ENCODE measurements at places on chromosomes 4 and X.

DNA sequence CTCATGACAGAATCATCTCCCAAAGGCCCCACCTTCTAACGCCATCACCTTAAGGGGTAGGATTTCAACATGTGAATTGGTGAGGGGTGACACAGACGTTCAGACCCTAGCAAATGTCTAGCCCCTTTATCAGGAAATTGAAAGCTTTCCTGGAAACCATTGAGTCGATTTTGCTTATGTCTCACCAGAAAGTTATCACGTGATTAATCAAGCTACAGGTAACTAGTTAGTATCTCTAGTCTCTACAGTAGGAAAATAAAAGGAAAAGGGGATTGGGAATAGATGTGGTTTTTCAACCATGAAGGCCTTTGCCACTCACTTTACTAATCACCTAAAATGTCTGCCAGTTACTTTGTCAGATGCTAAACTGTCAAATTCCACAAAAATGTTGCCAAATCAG lies 1133.0 kb downstream of the PDHA2 start:
- DNase-seq: no peak

GRCh38 chr4:114384629-114385028 lies 214.0 kb upstream of the UGT8 start:
- DNase-seq: no peak

DNA sequence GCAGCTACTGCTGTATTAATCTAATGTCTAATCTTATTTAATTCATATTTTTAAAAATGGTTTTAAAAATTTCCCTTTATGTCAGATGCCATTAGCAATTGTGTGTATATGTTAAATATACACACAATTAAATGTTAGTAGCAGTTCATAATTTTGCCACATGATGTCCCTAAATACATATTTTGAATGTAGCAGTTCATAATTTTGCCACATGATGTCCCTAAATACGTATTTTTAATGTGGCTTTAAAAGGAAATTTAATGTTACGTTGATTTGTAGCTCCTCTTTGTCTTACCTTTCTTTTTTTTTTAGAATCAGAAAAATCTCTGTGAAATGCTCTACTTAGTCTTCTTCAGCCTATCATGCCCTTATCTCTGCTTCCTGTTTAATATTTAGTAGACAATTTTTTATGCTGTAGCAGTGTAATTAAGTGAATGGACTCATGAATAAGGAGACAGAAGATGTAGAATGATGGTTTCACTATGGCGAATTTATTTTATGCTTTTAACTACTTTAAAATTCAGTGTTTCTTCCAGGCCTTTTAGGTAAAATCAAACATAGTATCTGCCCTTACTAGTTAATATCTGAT lies 26.1 kb downstream of the RBM46 start:
- no peak for DNase-seq

- DNase-seq: no peak
Observed at GRCh38 chr4:10085386-10085785, 31.2 kb downstream of the WDR1 start.

GRCh38 chrX:56343664-56344063 lies 111.5 kb downstream of the KLF8 start:
- DNase-seq: no peak

DNA sequence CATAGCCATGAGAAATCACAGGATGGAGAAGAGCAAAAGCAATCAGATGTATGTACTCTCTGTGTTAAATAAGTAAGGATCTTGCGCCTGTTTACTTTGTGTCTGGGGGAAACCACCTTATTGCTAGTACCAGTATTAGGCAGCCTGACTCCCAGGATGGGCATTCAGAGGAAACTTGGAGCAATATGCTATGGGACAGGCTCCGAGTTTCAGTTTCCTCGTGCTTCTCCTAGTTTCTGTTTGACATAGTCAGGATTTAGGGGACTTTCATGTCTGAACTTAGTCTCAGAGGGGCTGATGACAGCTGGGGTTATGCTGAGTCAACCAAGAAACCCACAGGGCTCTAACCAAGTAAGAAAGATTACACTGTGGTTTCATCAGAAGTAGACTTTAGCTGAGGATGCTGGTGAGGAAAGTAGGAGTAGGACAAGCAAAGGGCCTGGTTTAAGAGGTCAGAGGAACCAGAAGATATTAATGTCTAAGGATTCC lies 13.5 kb downstream of the NSUN7 start:
- no peak for DNase-seq

GRCh38 chrX:84469226-84469625 lies 33.0 kb downstream of the HDX start:
- no peak for DNase-seq

DNA sequence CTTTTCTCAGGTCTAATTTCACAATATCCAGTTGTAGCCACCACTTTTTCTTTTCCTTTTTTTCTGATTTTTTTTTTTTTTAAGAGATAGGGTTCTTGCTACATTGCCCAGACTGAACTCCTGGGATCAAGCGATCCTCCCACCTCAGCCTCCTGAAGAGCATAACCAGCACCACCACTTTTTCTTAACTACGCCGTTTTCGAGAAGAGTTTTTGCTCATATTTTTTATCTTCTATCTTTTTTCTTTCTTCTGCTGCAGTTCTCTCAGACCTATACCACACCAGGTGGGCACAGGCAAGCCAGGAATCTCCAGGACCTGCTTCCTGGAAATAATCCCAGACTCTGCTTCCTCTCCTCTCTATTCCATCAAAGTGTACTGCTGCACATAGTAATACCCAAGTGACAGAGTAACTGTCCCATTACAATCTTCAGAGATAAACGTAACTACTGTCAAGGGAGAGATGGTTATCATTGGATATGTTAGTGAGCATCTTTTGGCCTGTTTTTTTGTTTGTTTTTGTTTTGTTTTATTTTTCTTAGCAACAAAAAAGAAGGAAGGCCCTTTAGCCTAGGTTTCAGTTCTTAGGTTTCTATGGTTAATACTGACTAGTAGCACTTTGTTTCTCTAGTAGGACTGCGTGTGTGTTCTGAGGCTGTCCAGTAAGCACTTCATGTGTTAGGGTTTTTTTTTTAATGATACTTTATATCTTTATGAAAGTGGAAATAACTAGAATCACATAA lies 59.2 kb upstream of the TXK start:
- DNase-seq: no peak

- DNase-seq: no peak
Observed at GRCh38 chrX:38879631-38880220, 78.5 kb downstream of the MID1IP1 start.

GRCh38 chr4:154779362-154779947 lies 1.6 kb upstream of the RBM46 start:
- no peak for DNase-seq

DNA sequence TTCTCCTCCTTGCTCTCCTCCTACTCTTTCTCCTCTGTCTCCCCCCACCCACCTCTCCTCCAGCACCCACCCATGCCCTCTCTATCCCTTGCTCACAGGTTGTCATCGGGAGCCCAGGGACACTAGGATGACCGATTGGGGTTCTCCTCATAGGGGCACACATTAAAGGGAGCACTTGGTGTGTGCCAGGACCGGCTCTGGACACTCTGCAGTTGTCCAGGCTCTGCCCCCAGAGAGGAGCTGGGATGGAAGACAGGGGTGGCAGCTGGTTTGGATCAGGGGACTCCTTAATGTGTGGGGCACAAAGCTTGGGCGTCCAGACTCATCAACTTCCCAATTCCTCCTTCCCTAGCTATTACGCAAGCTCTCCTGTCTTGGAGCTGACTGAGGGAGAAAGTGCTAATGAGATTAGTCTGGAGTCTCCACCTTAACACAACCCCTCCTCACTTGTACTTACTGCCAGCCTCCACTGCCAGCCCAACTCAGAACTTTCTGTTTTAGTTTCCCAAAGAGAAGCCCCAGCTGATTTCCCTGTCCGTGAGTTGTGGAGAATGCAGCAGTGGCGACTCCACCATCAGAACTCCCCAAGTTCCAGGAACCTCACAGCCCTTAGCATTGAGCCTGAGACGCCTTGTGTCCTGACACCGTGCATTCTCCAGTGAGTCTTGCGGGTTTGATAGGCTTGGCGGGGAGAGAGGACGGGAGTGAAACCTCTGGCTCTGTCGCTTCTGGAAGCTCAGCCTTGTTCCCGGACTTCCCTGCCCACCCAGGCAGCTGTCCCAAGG lies 52.2 kb downstream of the CXorf49B start:
- no peak for DNase-seq

DNA sequence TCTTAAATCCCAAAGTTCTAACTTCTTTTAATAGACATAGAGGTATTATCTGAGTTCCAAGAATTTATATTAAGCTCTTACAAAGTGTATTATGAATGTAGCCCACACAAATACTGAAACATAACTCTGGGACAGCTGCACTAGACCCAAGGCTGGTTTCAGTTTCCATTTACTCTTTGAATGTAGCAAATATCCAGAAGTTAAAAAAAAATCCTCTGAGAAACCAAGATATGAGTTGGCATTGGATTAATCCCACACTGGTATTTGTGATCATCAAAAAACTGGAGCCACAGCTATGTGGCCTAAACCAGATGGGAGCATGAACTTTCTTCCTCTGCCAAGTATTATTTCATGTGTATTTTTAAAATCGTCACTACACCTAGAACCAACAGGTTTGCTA lies 23.6 kb upstream of the SMPX start:
- no peak for DNase-seq

DNA sequence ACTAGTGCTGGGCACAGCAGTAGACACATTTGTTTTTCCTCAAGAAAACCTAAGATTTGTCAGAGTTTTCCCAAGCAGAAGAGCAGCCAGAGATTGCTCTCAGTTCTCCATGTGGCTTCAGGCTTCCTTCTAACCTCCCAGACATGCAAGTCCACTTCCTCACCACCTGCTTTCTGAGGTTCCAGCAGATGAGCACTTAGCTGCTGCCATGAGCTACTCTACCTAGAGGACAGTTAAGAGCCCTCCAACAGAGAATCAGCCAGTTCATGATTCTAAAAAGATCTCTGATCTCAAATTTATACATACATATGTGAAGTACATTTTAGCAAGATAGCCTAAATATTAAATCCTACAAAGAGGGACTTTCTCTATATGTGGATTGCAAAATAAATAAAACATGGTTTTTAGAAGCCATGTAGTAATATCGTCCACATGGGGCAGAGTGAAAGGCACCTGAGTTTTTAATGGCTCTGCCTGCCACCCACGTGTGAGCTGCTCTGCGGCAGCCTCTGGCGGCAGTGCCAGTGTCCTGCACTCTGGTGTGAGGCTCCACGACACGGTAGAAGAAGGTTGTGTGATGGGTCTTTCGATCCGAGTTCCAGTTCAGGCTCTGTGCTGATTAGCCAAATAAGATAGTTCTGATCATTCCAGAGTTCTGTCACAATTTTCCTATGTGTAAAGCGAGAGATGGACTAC lies 10.3 kb downstream of the CYP4V2 start:
- DNase-seq: peak; percentile 33

DNA sequence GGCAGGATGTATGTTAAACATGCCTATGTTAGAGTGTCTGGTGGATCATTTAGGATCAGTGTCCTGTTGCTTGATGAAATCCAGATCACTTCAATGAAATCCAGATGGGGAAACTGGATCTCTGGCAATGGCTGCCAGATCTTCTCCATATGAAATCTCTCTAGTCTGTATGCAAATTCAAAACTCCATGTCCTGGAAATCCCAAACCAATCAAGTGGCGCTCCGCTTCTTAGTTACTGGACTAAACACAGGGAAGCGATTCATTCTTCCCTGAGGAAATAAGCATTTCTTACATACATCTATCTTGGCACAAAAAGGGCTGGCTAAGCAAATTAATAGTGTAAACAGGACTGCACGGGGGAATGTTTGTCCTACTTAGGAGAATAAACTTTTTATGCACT lies 94.9 kb downstream of the HDAC8 start:
- DNase-seq: no peak

DNA sequence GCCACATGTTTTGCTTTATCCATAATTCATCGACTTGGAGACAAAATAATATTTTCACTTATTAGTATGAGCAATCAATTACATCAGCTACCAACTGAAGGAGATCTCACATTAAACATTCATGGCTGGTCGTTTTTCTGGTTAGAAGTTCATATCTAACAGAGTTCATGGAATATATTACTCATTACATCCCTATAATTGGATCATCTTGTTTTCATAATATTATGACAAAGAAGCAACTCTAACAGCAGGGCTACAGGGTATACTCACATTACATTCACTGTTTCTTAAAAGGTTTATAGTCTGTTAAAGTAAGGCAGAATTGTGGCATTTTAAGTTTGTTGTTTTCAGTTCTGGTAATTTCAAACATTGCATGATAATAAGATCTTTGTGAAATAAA lies 33.0 kb downstream of the GSTCD start:
- DNase-seq: no peak
